Fibroblast of villous mesenchyme (primary cell): ENCODE measurements at places on chromosomes 11 and 22.

DNA sequence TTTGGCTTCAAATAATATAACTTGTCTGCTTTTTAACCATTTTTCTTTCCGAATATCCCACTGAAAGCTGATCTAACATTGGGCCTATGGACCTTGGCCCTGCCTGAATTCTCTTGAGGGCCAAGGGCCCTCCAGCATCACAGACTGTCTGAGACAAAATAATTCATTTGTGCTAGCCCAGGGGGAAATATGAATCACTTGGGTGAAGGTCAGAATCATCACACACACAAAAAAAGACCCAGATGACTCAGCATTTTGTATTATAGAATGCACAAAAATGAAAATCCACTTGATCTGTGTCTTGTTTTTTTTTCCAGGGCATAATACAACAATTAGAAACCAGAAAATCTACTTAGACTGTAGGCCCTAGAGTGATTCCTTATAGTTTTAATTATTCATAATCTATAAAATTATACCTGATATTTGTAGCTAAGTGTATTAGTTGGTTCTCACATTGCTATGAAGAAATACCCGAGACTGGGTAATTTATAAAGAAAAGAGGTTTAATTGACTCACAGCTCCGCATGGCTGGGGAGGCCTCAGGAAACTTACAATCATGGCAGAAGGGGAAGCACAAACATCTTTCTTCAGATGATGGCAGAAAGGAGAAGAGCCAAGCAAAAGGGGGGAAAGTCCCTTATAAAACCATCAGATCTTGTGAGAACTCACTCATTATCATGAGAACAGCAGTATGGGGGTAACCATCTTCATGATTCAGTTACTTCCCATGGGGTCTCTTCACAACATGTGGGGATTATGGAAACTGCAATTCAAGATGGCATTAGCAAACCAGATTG lies 15.6 kb upstream of the RDX start:
- DNase-seq, result peak; percentile 58

GRCh38 chr22:46538814-46539160 lies 1.4 kb upstream of the CELSR1 start:
- no peak for DNase-seq

DNA sequence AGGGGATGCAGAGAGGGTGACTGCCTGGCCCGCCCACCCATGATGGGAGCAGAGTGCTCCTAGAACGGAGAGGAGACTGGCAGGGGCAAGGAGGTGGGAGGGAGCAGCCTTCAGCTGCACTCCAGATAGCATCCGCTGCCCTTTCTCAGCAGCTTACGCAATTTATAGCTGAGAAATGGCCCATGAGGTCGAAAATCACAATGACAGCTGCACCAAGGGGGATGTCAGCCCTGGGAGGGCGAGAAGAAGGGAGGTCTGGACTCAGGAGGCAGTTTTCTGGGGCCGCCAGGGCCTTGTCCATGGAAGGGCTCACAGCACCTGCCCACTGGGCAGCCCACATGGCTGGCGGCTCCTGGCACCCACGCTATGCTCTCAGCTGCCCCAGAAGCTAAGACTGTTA lies 17.6 kb upstream of the MOB2 start:
- no peak for DNase-seq

GRCh38 chr11:61610905-61611304 lies 30.0 kb upstream of the SYT7 start:
- DNase-seq, result no peak

DNA sequence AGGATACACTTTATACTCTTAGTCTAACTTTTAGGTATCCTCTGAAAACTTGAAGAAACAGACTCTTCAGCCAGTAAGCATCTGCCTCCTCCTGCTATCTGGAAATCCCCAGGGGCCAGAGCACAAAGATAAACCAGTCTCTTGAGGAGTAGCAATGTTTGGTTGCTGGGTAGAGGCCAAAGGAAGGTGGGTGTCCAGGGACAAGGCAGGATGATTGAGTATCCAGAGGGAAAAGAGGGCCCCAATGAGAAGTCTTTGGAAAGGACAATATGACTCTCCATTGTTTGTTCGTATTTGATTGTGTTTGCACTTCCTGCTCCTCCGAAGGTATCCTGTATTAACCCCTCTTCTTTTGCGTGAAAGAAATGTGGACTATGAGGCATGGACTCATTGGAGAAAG lies 4.8 kb upstream of the OR52I1 start:
- DNase-seq, result no peak

DNA sequence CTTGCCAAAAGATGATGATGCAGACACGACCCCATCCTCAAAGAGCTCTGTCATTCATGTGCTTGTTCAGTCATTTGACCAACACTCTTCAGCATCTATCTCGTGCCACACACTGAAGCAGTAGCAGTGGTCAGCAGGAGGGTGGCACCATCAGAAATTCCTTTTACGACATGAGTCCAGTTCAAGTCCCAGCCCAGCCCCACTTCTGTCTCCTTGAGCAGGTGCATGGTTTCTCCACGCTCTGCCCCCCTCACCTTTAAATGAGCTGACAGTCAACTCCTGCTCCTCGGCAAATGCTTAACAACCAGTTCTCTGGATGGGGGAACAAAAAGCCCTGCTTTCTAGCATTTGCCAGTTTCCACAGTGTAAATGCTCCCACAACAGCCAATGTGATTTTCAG lies 60.9 kb downstream of the SYN3 start:
- no peak for DNase-seq

GRCh38 chr11:1760351-1761109 lies 3.2 kb downstream of the CTSD start:
- DNase-seq, result peak; percentile 61

- DNase-seq, result no peak
These were observed 28.1 kb downstream of the VPS37C start for GRCh38 chr11:61133145-61133544.

DNA sequence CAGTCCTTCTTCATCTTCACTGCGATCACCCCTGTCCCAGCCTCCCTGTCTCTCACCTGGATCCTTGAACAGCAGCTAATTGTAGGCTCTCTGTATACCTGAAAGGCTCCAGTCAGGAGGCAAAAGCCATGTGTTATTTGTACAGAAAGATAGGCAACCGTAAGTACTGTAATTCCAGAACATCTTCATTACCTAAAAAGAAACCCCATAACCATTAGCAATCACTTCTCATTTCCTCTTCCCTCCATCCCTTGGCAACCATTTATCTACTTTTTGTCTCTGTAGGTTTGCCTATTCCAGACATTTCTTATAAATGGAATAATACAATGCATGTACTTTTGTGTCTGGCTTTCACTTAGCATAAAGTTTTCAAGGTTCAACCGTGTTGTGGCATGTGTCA lies 17.8 kb downstream of the NAGA start:
- DNase-seq, result no peak
